GM20000 (cell line): ENCODE measurements at places on chromosomes 6 and 20.
A peak's percentile ranks its signal among the peaks of the same experiment; 100 is the strongest.

DNA sequence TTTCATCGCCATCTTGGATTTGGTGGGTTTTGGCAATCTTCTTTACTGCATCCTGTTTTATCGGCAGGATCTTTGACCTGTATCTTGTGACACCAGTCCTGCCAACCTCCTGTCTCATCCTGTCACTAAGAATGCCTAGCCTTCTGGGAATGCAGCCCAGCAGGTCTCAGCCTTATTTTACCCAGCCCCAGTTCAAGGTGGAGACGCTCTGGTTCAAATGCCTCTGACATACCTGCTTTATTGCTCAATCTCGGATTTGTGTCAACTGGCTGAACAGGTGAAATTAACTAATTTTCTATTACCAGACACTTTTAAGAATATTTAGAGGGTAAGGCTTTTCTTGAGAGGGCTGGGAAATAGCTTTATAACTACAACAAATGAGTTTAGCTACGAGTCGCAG is 102.5 kb downstream of the SASH1 start:
- no peak for DNase-seq

DNA sequence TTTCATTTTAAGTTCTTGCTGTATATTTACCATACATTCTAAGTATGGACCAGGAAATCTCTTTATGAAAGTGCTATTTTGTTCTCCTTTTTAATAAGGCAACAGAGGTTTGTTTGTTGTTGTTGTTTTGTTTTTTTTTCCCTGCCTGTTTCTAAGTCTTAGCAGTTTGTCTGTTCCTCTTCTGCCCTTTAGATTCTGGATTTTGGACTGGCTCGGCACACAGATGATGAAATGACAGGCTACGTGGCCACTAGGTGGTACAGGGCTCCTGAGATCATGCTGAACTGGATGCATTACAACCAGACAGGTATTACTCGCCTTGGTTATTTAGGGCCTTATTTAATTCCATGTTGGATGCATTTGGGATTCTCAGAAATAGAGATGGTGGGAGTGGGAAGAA is 48.0 kb downstream of the MAPK14 start:
- DNase-seq, result no peak

- no peak for DNase-seq
Observed at GRCh38 chr6:111503660-111504059, 20.6 kb upstream of the REV3L start.

DNA sequence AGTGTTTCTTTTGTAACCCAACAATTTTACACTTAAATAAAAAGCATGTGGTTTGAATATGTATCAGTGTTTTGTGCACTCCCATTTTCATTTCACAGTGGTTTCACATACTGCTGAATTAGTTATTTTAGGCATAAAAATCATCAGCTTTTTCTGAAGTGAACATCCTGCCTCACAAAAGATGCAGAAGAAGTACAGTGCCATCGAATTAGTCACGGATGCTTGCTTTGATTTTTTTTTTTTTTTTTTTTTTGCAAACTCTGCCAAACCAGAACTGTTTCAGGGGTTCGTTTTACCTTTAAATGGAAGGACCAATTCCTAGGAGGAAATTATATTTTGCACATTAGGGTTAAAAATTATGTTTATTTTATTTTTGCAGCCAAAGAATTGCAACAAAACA is 158.6 kb downstream of the RPS12 start:
- DNase-seq, result no peak

DNA sequence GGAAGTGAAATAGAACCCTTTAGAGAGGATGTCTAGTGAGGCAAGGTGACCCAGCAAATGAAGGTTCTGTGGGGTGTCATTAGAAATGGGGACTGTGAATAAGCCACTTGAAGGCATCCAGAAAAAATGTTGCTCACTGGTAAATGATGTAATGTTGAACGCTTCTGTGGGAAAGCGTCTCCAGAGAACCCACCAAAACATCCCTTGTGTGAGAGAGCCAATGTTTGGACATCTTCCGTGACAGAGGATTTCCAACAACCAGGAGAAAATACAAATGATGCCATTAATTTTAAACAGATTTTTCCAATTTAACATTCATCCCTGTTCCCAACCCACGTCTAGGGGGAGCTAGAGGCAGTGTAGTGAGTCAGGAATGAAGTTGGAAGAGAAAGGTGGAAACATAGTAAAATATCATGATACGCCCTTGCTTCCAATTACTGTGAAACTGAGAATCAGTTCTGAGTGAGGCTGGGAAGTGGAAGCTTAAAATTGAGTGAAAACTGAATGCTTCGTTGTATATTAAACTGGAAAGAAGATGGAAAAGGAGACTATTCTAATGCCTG is 584.2 kb downstream of the CD109 start:
- DNase-seq, result no peak

- DNase-seq, result no peak
Observed at GRCh38 chr6:155528335-155528734, 72.7 kb upstream of the NOX3 start.

DNA sequence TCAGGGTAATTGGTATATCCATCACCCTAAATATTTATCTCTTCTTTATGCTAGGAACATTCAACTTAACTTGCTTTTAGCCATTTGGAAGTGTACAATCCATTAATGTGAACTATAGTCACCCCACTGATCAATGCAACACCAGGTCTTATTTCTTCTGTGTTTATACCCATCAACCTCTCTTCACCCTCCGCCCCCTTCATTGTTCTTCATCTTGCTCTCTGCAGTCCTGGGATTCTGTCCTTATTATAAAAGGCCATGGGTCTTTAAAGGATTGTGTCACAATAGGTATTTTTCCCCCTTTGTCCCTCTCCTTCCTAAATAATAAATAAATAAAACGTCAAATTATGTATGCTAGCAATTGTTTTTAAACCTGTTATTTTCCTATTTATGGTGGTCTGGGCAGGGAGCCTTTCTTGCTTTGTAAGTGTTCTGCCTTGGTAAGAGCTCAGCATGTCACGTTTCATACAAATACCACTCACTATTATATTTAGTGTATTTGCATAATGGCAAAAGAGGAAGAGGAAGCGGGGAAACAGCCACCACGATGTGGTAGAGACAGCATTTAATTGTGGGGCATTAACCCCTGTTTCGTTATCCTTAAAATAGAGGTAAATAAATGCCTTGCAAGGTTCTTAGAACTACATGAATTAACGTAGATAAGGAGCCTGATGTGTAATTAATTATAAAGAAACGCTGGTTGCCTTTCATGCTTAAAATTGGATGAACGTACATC is 1.9 kb downstream of the ABRACL start:
- DNase-seq, result peak; percentile 65

- DNase-seq, result no peak
Observed at GRCh38 chr6:151018046-151018445, 152.5 kb downstream of the MTHFD1L start.

- DNase-seq, result no peak
Observed at GRCh38 chr6:150516199-150516598, 83.5 kb upstream of the PLEKHG1 start.

DNA sequence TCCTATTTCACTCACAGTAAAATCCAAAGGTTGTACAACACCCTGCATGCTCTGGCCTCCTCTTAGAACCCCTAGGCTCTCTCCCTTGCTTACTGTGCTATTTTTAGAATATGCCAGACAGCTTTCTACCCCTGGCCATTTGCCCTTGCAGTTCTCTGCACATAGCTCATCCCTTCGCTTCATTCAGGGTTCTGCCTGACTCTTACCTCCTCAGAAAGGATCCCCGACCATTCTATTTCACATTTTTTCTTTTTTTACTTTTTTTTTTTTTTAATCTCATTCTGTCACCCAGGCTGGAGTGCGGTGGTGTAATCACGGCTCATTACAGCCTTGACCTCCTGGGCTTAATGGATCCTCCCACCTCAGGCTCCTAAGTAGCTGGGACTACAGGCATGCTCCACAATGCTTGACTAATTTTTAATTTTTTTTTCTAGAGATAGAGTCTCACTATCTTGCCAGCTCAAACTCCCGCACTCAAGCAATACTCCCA is 33.6 kb downstream of the COMMD7 start:
- DNase-seq, result no peak

- no peak for DNase-seq
Observed at GRCh38 chr6:111727041-111727440, 121.4 kb upstream of the TRAF3IP2 start.

DNA sequence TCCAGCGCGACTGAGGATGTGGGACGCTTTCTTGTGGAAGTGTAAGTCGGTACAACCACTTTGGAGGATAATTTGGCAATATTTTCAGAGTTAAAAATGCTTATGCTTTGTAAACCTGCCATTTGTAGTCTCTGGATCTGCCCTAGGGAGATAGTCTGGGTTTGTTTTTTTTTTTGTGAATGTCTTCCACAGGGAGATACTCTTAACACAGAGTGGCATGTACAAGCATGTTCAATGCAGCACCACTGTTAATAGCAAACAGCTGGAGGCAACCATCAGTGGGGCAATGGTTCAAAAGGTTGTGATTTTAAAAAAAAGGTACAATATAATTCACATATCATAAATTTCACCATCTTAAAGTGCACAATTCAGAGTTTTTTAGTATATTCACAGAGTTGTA is 22.4 kb downstream of the SLC9A8 start:
- no peak for DNase-seq

- DNase-seq, result no peak
Observed at GRCh38 chr6:138157986-138158638, 3.6 kb upstream of the ARFGEF3 start.

- DNase-seq, result no peak
Observed at GRCh38 chr6:112204350-112204706, 50.0 kb downstream of the LAMA4 start.

- DNase-seq, result peak; percentile 51
Observed at GRCh38 chr6:134295953-134296553, 21.9 kb downstream of the SGK1 start.

DNA sequence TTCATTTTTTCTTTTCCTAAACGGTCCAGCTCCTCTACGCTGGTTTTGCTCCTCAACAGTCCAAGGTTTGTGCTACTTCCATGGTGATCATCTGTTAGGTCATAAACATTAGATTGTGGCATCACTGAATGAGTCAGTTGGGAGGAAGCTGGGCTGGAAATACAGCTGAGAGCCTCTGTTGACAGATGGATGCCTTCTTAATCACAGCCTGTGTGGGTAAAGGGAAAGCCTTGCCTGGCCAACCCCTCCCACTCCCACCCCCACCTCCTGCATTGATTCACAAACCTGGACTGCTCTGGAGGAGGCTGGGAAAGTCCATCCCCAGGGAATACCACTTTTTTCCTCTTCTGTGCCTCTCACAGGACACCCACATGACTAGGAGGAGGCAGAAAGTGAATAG is 180.6 kb upstream of the CCN2 start:
- DNase-seq, result peak; percentile 5

DNA sequence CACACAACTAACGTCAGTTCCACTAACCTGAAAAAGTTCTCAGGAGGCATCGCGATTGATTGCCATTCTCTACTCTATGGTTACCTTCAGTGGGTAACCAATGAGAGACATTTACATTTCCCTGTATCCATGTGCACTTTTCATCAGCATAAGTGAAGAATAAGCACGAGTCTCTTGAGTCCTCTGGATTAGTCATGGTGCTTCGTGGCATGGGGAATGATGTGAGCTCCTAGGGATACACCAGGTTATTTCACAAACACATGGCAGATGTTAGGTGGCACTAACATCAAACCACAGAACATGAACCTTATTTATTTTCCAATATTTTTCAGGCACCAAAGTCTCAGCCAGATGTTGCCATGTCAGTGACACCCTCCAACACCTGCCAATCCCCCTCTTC is 64.0 kb downstream of the FYN start:
- DNase-seq, result no peak

GRCh38 chr6:23870496-23870895 is 255.5 kb upstream of the NRSN1 start:
- DNase-seq, result no peak

DNA sequence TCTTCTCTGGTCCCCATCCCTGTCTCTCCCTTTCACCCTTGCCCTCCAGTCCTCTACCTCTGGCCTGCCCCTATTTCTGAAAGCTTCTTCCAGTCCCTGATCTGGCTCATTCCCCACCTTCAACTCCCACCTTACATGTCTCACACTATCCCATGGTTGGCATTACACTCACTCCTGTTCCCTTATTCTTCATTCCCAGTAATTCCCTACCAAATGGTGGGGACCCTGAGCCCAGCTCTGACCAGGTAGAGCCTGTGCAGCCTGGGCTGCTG is 6.4 kb downstream of the TP53INP2 start:
- DNase-seq, result no peak

GRCh38 chr6:37059344-37060194 is 54.1 kb downstream of the FGD2 start:
- DNase-seq, result no peak

GRCh38 chr6:9484686-9485085 is 930.2 kb downstream of the TFAP2A start:
- DNase-seq, result no peak

- no peak for DNase-seq
Observed at GRCh38 chr6:106789428-106790148, 160.2 kb downstream of the QRSL1 start.

DNA sequence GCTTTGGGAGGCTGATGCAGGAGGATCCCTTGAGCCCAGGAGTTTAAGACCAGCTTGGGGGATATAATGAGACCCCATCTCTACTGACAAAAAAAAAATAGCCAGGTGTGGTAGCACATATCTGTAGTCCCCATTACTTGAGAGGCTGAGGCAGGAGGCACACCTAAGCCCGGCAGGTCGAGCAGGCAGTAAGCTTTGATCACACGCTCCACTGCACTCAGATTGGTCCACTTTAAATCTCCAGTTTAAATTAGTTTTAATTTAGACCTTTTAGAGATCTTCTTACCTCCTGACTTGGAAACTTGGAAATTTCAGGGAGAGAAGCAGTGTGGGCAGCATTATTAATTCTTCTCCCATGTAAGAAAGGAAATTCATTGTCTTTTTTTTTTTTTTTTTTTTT is 16.8 kb upstream of the PLCB4 start:
- no peak for DNase-seq

DNA sequence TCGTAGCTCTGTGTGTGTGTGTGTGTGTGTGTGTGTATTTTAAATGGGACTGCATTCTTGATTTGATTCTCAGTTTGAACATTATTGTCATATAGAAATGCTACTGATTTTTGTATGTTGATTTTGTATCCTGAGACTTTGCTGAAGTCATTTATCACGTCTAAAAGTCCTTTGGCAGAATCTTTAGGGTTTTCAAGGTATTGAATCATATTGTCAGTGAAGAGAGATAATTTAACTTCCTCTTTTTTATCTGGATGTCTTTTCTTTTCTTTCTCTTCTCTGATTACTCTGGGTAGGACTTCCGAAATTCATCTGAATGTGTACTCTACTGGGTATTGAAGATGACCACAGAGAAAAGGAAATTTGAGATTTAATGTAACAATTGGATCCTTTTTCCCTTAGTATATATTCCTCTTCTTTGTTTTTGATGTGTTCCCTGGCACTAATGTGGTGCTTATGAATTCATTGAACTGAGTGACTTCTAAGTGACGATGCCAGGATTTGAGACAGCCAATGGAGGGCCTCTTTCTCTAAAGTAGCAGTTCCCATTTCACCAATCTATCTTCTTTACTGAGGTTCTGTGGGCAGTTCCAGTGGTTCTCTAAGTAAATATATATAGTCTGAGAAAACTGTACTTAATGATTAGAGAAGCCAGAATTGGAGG is 47.6 kb downstream of the TNFAIP3 start:
- DNase-seq, result no peak
